ENCODE measurements at places on chromosomes 16 and 17. TPM values are rescaled to one million over a fixed set of nuclear protein-coding genes. Genes with fewer than 3 reads are reported as not detected.

- no peak overlapping the region for H3K4me3 ChIP-seq
- no peaks in the 10 kb centered on the region for H3K36me3 ChIP-seq
- no peak for DNase-seq
- no peak overlapping the region for H3K27ac ChIP-seq
These were observed 83.5 kb downstream of the GP2 start for GRCh38 chr16:20243731-20244281.

DNA sequence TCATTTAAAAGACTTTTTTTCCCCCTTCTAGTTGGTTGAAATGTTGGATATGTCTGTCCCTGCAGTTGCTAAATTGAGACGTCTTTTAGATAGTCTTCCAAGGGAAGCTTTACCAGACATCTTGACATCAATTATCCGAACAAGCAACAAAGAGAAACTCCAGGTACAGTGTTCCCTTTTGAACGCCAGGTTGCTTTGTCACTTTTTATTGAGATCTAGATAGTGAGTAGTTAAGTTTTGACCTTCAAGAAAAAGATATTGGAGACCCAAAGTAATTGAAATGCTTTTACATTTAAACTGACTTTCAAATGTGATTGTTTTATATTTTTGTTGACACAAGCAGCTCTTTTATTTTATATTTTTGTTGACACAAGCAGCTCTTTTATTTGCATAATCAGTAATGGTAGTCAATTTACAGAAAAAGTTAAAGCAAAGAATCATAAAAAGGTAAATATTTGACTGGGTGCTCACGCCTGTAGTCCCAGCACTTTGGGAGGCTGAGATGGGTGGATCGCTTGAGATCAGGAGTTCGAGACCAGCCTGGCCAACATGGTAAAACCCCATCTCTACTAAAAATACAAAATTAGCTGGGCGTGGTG, 9.3 kb upstream of the ABCC11 start:
- no peak overlapping the region for H3K27ac ChIP-seq
- H3K4me1 ChIP-seq: no peaks in the 10 kb centered on the region
- no peak for DNase-seq
- no peaks in the 10 kb centered on the region for H3K27me3 ChIP-seq
- H3K4me3 ChIP-seq: no peak overlapping the region
- peaks cover 84% of the 10 kb centered on the region for H3K36me3 ChIP-seq

- no peak for DNase-seq
- no peak overlapping the region for H3K4me3 ChIP-seq
- H3K27ac ChIP-seq: no peak overlapping the region
These were observed 16.5 kb downstream of the CSF3 start for GRCh38 chr17:40031706-40032105.

Gene GPR179
- 0.03 TPM for polyA plus RNA-seq

Gene TBC1D3
- polyA plus RNA-seq: not detected

DNA sequence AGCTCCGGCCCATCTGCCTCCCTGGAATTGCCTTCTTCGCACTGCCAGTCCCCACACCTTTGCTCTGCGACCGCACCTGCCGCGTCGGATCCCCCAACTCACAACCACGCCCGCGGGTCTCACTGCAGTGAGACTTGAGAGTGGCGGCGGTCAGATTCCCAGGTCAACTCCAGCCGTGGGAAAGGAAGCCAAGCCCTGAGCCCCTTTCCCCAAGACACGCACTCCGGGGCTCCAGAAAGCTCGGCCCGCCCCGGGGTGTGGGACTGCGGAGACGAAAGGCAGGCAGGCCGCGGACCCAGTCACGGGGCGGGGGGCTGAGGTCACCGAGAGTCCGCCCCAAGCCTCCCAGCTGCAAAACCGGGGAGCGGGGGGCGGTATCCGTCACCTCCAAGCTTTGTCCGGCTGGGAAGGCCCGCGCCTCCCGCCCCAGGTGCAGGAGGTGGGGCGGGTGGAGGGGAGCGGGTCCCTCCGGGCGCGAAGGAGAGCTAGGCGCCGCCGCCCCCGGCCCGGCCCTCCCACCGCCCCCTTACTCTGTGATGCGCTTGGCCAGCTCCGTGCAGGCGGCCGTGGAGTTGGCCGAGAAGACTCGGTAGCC, 615 bp downstream of the PRPSAP1 start:
- H3K36me3 ChIP-seq: no peaks in the 10 kb centered on the region
- peaks cover 6% of the 10 kb centered on the region for H3K4me1 ChIP-seq
- peak overlapping the region; percentile 98 for H3K4me3 ChIP-seq
- peak; percentile 81 for DNase-seq

GRCh38 chr17:36493956-36494355, 7.5 kb downstream of the ZNHIT3 start:
- H3K27ac ChIP-seq: no peak overlapping the region
- H3K36me3 ChIP-seq: peaks cover 77% of the 10 kb centered on the region
- H3K4me1 ChIP-seq: peaks cover 25% of the 10 kb centered on the region
- no peak for DNase-seq
- no peaks in the 10 kb centered on the region for H3K27me3 ChIP-seq

Gene KLHL10
- 0.03 TPM for polyA plus RNA-seq

- no peaks in the 10 kb centered on the region for H3K27me3 ChIP-seq
- no peak overlapping the region for H3K27ac ChIP-seq
- H3K36me3 ChIP-seq: no peaks in the 10 kb centered on the region
These were observed 6.3 kb downstream of the C17orf50 start for GRCh38 chr17:35766903-35767510.

- H3K27me3 ChIP-seq: no peaks in the 10 kb centered on the region
- H3K4me1 ChIP-seq: no peaks in the 10 kb centered on the region
- no peak for DNase-seq
- H3K27ac ChIP-seq: no peak overlapping the region
- H3K4me3 ChIP-seq: no peak overlapping the region
These were observed 17.3 kb upstream of the MYO1D start for GRCh38 chr17:32894245-32894644.

Gene EDC4
- 45.0 TPM for polyA plus RNA-seq

DNA sequence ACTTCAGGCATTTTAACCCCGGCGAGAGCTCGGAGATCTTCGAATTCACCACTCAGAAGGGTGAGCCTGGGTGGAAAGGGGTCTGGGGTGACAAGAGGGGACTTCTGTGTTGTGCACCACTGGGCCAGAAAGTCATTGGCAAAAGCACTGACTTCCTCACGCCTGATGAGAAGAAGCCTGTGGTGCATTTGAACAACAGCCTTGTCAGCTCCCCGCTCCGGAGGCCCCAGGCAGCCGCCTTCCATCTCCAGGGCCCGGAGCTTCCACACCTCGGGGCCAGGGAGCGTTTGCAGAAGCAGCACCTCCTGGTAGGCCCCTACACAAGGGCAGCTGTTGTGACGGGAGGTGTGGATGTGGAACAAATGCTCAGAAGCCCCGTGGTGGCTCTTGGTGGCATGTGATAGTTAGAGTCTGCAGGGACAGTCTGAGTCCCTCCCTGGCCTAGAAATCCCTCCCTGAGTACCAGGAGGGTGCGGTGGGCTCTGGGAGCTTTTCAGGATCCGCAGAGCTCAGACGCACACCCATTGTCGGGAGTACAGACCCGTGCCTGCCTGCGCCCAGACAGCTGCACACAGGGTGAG, 9.7 kb downstream of the CACNG1 start:
- H3K27me3 ChIP-seq: no peaks in the 10 kb centered on the region
- H3K36me3 ChIP-seq: no peaks in the 10 kb centered on the region
- no peak overlapping the region for H3K27ac ChIP-seq
- no peaks in the 10 kb centered on the region for H3K4me1 ChIP-seq

DNA sequence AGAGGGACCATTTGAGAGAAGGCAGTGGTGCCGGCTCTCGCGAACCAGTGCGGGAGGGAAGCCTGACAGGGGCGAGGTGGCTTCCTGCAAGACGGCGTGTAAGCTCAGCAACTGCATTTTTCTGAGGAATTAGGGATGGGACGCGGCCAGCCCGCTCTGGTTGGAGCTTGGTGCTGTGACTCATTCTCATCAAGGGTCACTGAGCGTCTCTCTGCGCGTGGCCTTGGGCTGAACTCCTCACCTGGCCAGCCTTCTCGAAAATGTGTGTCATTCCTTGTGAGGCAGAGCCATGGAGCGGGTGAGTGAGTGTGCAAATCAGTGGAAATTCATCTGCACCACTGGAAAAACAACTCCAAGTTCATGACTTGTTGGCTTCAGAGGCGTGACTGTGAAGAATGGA, 52.8 kb downstream of the NTN1 start:
- no peak for DNase-seq
- H3K27me3 ChIP-seq: peaks cover 5% of the 10 kb centered on the region
- no peak overlapping the region for H3K27ac ChIP-seq
- no peaks in the 10 kb centered on the region for H3K36me3 ChIP-seq

Gene SEPTIN1
- 179 TPM for polyA plus RNA-seq

Gene WDR90
- 25.1 TPM for polyA plus RNA-seq

DNA sequence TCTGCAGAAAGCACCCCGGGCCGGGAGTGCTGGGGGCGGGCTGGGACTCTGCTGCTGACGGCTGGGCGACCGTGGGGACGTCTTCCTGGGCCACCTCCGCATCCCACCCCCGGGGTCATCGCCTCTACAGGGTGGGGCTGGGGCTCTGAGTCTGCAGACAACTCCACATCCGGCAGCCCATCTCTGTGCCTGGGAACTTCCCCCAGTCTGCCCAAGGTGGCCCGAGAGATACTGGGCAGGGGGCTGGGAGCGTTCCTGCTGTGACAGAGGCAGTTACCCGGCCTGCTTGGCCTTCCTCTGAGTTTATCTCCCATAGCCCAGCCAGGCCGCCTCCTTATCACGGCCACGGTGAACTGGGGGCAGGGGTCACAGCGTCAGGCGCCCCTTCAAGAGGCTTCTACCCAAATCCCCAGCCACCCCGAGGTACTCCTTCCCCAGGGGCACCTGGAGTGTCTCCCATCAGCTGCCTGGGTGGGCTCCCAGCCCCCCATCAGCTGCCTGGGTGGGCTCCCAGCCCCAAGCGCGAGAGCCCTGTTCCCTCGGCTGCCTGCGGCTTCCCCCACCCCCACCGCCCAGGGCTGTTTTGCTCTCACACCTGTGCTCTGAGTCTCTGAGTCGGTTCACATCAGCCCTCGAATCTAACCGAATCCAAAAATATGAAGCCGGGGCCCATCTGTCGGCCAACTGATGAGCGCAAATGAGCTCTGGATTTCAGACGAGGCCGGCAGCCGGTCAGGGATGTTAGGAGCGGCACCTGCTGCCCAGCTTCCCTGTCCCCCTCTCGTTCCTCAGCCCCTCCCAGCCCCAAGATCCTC, 15.6 kb upstream of the CBFA2T3 start:
- peak overlapping the region; percentile 46 for H3K27ac ChIP-seq
- H3K4me1 ChIP-seq: peaks cover 33% of the 10 kb centered on the region
- peak; percentile 68 for DNase-seq

Gene TP53TG3
- not detected for polyA plus RNA-seq

DNA sequence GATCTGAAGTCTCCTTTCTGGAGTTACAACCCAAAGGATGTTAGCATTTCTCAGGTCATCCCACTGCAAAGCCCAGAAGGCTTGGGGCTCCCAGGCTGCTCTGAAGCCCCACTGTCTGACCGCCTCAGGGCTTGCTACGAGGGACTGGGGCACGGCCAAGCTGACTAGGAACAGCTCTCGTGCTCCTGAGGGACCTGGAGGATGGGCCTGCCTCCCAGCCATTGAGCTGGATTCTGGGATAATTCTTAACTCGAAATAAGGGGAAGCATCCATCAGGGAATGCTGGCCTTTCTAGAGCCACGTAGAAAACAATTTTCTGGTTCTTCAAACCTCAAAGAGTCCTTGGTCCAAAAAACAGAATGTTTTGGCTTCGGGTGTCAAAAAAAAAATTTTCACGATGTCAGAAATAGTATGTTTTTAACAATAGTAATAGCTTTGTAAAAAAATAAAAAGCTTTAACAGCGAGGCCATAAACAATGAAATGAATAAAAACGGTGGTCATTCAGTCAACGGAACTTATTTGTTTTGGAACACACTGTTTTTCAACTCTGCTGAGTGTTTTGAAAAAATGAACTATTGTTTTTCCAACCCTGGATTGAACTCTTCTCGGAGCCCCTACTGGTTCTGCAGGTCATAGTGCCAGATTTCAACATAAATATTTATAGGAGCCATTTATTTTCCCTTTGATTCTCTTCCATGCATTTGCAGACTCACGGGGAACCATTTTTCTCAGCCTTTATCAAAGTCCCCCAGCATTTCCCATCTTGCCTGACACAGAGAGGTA, 16.4 kb upstream of the HERPUD1 start:
- no peak overlapping the region for H3K4me3 ChIP-seq
- H3K27me3 ChIP-seq: no peaks in the 10 kb centered on the region
- H3K36me3 ChIP-seq: no peaks in the 10 kb centered on the region
- H3K27ac ChIP-seq: peak overlapping the region; percentile 3
- DNase-seq: no peak

Gene HSPB9
- polyA plus RNA-seq: 0.11 TPM

GRCh38 chr17:45186801-45187354, 25.2 kb downstream of the HEXIM2 start:
- no peak overlapping the region for H3K4me3 ChIP-seq
- no peaks in the 10 kb centered on the region for H3K27me3 ChIP-seq
- H3K36me3 ChIP-seq: no peaks in the 10 kb centered on the region

Gene KRTAP9-4
- not detected for polyA plus RNA-seq

- peak; percentile 95 for DNase-seq
- no peak overlapping the region for H3K27ac ChIP-seq
- peaks cover 76% of the 10 kb centered on the region for H3K4me1 ChIP-seq
- no peaks in the 10 kb centered on the region for H3K36me3 ChIP-seq
- H3K4me3 ChIP-seq: peak overlapping the region; percentile 50
- no peaks in the 10 kb centered on the region for H3K27me3 ChIP-seq
These were observed 191.1 kb upstream of the CIBAR2 start for GRCh38 chr16:85303354-85303883.

GRCh38 chr16:58409316-58409973, 17.2 kb downstream of the GINS3 start:
- no peaks in the 10 kb centered on the region for H3K36me3 ChIP-seq
- no peak for DNase-seq
- no peak overlapping the region for H3K4me3 ChIP-seq
- no peak overlapping the region for H3K27ac ChIP-seq
- no peaks in the 10 kb centered on the region for H3K27me3 ChIP-seq

- DNase-seq: peak; percentile 85
- H3K27ac ChIP-seq: peak overlapping the region; percentile 63
- H3K4me1 ChIP-seq: peaks cover 55% of the 10 kb centered on the region
- H3K36me3 ChIP-seq: peaks cover 44% of the 10 kb centered on the region
- no peaks in the 10 kb centered on the region for H3K27me3 ChIP-seq
- no peak overlapping the region for H3K4me3 ChIP-seq
These were observed 7.5 kb downstream of the EIF1 start for GRCh38 chr17:41695954-41696757.

GRCh38 chr16:3859889-3860288, 20.6 kb downstream of the CREBBP start:
- no peak overlapping the region for H3K27ac ChIP-seq
- H3K4me3 ChIP-seq: no peak overlapping the region
- no peak for DNase-seq
- peaks cover 100% of the 10 kb centered on the region for H3K4me1 ChIP-seq

Gene CACNA1H
- 1.1 TPM for polyA plus RNA-seq

DNA sequence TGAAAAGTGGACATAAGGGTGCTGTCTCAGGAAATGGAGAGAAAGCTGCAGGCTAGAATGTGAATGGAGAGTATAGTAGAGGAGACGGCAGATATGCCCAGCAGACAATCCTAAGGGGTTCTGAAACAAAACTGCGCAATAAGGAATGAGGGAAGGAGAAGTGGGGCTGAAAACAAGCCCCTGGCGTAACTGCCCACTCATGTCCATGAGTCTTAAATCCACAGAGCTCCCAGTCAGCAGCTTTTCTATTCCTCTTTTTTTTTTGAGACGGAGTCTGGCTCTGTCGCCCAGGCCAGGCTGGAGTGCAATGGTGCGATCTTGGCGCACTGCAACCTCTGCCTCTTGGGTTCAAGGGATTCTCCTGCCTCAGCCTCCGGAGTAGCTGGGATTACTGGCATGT, 5.9 kb downstream of the STRADA start:
- no peak overlapping the region for H3K27ac ChIP-seq
- no peaks in the 10 kb centered on the region for H3K27me3 ChIP-seq
- no peak overlapping the region for H3K4me3 ChIP-seq
- DNase-seq: no peak

Gene KRT24
- not detected for polyA plus RNA-seq

Gene SLC5A10
- polyA plus RNA-seq: 2.1 TPM
